Amniotic epithelial cell (primary cell): ENCODE measurements at places on chromosomes 12 and 14.

DNA sequence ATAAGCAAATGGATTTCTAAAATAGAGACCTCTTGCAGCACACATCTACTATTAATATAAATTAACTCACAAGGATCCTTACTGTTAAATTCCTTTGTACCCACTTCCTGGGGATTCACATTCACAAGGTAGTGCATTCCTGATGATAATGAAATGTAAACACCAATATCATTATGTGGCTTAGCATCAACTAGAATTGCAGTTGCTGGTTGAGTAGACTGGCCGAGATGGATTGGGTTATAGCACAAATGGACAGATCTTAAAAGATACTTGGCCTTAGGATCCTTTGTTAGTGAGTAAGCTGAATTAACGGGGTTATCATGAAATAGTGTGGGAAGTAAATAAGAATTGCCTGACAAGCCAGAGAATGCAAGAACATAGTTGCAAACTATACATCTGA is 369.1 kb downstream of the AEBP2 start:
- DNase-seq: peak; percentile 53

DNA sequence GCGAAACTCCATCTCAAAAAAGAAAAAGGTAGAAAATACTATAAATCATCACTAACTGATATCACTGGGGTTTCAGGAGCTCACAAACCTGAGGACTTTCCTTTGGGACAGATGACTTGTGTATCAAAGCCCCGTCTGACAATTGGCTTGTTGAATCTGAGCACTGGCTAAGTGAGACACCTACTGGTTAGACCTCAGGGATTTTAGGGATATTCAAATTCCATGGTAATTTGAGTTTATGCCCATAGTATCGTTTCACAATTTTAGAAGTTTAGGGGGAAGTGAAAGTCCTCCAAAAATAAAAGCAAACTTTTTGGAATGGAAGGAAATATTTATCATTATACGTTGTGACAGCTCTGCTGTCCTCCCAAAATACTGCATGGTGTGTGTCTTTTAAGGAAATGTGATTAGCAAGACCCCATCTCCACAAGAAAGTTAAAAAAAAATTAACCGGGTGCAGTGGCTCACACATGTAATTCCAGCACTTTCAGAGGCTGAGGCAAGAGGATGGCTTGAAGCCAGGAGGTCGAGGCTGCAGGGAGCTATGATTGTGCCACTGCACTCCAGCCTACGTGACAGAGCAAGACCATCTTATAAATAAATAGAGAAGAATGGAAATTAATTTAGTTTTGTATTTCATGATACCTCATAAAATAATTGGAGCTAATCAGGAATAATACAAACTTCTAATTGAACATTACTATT is 49.2 kb downstream of the FBXL14 start:
- peak; percentile 28 for DNase-seq

- DNase-seq: peak; percentile 32
These were observed 105.4 kb downstream of the TTC8 start for GRCh38 chr14:88929656-88930436.

DNA sequence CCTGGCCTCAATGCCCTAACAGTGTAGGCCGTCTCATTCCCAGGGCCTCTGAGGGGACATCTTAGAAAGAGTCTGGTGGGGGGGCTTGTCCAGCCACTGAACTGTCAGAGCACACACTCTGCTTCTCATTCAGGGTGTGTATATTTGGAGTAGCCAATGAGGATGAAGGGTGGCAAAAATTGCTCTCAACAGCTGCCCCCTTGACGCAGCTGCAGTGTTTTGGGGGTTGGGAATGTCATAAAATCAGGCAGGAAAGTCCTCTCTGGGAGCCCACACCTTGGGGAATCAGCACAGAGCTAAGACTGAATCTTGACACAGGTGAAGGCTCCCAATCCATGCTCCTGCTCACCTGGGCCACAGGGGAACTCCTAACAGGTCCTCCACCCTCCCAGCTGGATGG is 1.5 kb downstream of the RASAL1 start:
- DNase-seq: no peak

DNA sequence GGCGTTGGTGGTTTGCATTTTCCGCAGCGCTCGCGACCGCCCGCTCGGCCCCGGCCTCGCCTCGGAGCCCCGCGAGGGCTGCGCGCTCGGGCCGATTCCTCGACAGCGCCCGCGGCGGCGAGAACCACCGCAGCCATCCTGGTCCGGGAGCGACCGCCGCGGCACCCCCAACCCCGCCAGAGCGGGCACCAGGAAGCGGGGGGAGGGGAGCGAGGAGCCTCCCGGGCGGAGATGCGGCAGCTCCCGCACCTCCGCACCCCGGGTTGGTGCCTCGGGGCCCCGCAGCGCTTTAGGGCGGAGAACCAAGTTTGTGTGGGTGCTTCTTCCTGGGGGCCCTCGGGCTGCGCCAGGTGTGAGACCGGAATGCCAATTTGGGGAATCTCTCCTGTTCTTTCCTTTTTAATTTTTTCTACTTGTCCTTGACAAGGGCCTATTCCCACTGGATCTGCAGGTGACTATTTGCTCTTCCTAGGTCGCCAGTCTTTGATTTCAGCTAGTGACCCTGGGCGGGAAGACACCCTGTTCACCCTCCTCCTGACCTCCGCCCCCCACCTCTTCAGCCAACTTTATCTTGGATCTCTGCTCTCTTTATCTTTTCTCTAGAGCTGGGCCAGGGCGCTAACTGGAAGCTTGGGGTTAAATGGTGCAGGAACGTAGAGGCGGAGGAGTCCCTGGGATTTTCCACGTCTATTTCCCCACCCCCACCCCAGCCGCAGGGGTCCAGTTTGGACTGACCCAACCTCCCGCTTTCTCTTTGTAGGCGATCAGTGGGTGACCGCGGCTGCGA is at the start of gene SOCS2:
Gene SOCS2 (plus strand): TSS at position 751 of the 787 bp plus-strand sequence. CDS start 223 bp downstream, outside the sequence.
- no peak for DNase-seq

GRCh38 chr12:122860854-122861586 is 25.8 kb downstream of the HIP1R start:
- DNase-seq: no peak

DNA sequence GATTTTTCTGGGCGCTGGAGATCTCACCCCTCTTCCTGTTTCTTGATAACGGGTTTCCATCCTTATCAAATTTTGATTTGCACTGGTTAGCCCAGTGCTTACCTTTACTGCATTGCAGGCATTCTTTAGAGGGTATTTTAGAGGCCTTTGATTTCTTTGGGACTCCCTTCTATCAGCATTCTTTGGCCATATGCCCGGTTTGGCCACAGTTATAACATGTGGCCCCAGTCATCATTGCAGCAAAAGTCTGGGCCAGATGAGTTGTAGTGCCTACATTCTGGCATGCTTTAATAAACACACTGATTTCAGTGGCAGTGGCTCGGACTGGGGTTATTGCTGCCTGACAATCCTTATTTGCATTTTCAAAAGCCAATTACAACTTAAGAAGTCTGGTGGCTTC is 82.3 kb downstream of the KCNMB4 start:
- no peak for DNase-seq

DNA sequence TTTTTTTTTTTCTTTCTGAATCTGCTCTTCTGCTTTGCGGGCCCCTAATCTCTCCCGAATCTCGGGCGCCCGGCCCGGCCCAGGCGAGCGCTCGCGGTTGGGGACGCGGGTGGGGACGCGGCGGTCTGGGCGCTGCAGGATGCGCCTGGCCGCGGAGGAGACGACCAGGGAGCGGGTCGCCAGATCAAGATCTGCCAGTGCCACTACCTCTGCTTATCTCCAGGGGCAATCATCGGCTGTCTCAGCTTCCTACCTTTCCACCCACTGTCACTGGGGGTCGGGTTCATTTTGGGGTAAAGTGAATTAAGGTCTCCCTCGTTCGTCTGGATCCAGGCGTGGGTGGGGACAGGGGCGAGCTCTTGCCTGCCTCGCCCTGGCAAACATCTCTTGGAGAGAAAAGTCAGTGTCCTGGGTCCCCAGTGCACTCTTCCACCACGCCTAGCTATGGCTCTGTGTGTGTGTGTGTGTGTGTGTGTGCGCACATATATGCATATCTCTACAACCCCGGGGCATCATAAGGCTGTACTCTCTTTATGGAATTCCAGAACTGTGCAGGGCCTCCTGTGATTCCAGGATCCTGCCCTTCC is 422.3 kb downstream of the VRK1 start:
- DNase-seq: no peak

DNA sequence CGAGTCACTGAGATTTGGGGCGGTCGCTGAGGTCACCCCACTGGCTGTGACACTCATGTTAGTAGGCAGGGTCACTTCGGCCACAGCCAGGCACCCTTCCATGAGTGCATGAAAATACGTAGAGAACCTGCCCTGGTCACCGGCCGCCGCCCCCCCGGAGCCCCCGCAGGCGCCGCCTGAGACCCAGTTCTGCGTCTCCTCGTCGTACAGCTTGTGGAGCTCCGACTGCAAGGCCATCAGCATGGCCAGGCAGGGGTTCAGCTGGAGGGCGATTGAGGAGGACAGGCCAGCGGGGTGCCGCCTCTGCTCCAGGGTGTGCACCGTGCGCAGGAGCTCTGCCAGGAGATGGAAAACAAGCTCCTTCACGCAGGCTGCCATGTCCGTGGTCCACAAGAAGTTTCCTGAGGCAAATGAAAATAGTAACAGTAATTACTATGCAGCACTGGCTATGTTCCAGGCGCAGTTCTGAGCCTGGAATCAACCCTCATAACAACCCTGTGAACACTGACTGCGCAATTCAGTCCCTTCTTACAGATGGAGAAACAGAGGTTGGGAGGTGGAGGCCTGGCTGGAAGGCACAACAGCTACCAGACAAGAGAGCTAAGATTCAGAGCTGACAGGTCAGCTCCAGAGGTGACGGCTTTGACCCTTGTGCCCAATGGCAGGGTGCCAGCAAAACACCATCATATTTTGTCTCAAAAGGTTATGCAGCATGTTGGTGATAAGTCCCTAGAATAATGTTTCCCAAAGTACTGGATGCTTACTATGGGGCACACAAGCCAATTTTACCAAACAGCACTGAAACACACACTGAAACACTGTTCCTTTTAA is 59.9 kb downstream of the TRAFD1 start:
- DNase-seq: no peak

DNA sequence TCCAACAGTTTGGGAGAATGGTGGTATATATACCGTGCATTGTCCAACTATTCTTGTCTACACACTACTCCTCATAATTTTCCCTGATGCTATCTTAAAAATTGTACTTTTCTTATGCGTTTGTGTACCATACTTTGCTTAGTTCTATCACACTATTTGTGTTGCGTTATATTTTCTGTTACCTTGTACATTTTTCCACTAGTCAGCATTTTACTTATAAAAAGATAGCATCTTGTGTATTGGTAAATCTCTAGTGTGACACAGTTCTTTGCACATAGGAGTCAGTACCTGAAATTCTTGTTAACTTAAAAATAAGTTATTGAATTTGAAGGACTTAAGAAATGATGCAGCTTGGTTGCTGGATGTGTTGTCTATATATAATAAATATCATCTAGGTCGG is 201.8 kb upstream of the LMO3 start:
- DNase-seq: no peak

DNA sequence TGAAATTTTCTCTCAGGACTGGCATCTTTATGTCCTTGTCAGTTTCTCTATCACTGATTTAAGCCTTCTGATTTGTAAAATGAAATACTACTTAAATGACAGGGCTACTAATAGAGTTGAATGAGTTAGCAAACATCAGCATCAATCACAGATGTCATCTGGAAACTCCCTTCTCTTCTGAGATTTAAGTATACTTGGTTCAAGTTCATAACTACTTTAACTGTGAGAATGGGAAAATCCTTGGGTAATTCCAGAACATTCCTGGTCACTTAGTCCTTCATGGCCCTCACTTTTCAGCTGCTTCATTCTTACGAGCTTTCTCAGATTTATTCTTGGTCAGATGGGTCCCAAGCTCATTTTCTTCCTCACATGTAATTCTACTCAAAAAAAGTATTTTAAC is 1655.3 kb upstream of the FLRT2 start:
- DNase-seq: peak; percentile 88

- no peak for DNase-seq
These were observed 224.2 kb downstream of the KCNC2 start for GRCh38 chr12:74985293-74985985.

DNA sequence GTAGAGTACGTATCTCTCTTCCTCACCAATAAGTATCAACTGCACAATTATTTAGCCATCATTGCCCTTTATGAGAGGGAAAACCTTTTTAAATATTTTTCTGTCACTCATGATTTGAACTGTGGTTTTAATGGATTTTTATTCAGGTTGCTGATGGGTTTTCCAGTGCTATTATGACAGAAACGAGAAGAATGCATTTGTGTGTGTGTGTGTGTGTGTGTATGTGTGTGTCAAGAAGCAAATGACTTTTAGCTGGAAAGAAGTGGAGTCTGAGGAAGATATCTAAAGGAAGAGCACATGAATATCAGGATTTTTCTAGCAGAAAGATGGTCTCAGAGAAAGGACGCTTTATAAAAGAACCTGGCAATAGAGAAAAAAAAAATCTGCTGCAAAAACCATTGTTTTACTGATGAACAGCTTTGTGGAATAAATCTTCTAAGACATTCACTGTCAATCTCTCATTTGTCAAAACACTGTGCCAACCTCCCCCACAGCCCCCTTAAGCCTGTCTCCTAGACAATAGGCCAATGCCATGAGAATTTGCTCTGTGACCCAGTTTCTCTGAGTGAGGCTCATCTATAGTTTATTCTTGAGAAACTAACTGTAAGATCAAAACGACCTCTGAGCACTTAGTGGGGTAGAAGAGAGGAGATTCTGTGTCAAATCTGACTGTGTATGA is 417.7 kb downstream of the FLRT2 start:
- DNase-seq: no peak

- DNase-seq: no peak
These were observed 23.7 kb downstream of the GYS2 start for GRCh38 chr12:21580748-21581516.

DNA sequence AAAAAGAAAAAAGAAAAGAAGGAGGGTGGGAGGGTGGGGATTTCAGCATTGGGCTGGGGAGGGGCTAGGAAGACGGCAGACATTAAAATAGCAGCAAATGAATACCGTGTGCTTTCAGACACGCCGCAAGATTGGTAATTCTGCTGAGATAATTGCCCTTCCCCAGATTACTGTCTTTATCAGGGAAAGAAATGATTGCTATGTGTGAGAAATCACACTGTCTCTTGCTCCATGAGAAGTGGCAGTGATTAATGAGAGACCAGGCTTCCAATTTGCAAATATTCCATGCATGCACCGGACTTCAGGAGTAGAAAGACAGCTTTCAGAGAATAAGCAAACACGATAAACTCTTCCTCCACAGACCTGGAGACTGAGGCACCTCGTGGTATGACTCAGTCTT is 7.6 kb upstream of the KCNA5 start:
- DNase-seq: no peak

- DNase-seq: no peak
These were observed 265.0 kb downstream of the CACNA1C start for GRCh38 chr12:2317772-2318171.

- no peak for DNase-seq
These were observed 7.2 kb downstream of the MBIP start for GRCh38 chr14:36313206-36313605.

- peak; percentile 51 for DNase-seq
These were observed 56.6 kb downstream of the EID3 start for GRCh38 chr12:104360157-104360556.

GRCh38 chr14:22844221-22845102 is 8.1 kb downstream of the MMP14 start:
- DNase-seq: no peak

DNA sequence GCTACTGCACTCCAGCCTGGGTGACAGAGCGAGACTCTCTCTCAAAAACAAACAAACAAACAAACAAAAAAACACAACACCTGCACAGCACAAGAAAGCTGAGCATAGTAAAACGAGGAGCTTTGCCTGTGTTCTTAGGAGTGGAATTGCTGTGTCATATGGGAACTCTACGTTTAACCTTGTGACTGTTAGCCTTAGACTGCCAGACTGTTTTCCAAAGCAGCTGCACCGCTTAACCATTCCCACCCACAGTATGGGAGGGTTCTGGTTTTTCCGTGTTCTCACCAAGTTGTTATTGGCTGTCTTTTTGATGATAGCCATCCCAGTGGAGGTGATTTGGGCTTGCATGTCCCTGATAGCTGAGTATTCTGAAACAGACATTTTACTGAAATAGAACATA is 9.2 kb downstream of the WNT5B start:
- no peak for DNase-seq
